ENCODE measurements at places on chromosomes 16 and 17. TPM values are rescaled to one million over a fixed set of nuclear protein-coding genes. Genes with fewer than 3 reads are reported as not detected.

DNA sequence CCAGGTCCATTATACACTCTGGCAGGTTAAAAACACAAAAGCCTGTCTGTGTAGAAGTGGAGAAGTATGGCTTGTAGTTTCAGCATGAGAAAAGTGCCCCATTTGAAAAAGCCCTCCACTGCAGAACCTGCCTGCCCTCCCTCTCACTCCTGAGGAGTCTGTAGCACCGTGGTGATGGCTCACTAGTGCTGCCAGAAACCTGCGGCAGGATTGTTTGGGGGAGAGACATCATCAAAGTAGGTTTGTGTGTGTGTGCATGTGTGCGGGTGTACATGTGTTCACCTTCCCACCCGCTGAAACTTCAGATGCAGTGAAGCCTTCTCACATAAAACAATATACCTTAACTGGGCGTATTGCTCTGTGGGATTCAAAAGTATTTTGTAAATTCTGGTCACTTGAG, 26.9 kb downstream of the NDEL1 start:
- no peak for DNase-seq

- DNase-seq = no peak
These were observed 6.0 kb downstream of the HS3ST6 start for GRCh38 chr16:1912215-1912543.

Gene CACNG4
- 0.14 TPM for total RNA-seq

Gene CYGB
- 69.1 TPM for total RNA-seq
